ENCODE measurements at places on chromosomes 3 and 15. TPM values are rescaled to one million over a fixed set of nuclear protein-coding genes. Genes with fewer than 3 reads are reported as not detected.

GRCh38 chr3:187889601-187890404 is 144.5 kb upstream of the BCL6 start:
- peak; percentile 13 for DNase-seq

The GP9 gene
- not detected for total RNA-seq

- DNase-seq = no peak
Measured at GRCh38 chr15:57307527-57308169, 68.7 kb upstream of the CGNL1 start.

DNA sequence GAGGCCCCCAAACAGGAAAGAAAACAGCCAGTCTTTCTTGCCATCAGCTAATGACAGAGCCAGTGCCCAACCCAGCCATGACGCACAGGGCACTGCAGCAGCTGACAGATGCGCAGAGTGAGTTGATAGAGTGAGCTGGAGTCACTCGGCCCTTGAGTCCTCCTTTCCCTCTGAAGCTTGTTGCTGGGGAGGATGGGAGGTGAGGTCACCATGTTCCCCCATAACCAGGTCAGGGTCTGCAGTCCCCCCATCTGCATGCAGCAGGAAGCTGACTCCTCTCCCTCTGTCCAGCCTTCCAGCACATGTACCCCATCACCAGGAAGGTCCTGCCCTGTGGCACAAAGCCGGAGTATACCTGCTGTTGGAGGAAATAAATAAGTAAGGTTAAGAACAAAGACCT is 174.6 kb downstream of the ABHD5 start:
- no peak for DNase-seq

DNA sequence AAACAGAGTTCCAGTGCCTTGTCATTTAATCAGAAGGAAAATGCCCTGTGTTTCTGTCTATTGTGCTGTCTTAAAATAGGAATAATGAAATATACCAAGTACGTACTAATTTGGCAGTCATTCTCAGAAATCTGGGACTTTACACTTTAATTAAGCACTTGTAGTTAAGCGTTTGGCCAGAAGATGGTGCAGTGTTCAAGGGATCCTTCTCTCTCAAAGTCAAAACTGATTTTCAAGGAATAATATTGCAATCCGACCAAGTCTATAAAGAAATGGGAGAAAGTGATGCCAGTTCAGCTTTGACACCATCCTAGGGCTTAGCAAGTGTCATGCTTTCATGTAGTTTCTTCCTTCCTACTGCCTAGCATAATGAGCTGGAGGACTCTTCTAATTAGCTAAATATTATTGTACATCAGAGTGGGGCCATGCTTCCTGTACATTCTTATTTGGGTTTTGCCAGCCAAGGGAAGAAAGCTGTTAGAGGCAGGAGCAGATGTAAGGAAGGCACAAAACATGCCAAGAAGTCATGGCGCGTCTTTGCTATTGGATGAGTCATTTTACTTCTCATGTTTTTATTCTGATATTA is 64.8 kb downstream of the SAMMSON start:
- peak; percentile 9 for DNase-seq

GRCh38 chr15:63983061-63983711 is 63.1 kb downstream of the DAPK2 start:
- DNase-seq = no peak

GRCh38 chr3:50408443-50408944 is 49.2 kb upstream of the TMEM115 start:
- no peak for DNase-seq

GRCh38 chr3:11390411-11391131 is 118.4 kb downstream of the ATG7 start:
- DNase-seq = no peak

- DNase-seq = no peak
Measured at GRCh38 chr3:11168881-11169805, 14.8 kb downstream of the HRH1 start.

The CA12 gene
- 29.6 TPM for total RNA-seq

GRCh38 chr15:101148881-101149664 is 102.8 kb downstream of the CHSY1 start:
- no peak for DNase-seq

DNA sequence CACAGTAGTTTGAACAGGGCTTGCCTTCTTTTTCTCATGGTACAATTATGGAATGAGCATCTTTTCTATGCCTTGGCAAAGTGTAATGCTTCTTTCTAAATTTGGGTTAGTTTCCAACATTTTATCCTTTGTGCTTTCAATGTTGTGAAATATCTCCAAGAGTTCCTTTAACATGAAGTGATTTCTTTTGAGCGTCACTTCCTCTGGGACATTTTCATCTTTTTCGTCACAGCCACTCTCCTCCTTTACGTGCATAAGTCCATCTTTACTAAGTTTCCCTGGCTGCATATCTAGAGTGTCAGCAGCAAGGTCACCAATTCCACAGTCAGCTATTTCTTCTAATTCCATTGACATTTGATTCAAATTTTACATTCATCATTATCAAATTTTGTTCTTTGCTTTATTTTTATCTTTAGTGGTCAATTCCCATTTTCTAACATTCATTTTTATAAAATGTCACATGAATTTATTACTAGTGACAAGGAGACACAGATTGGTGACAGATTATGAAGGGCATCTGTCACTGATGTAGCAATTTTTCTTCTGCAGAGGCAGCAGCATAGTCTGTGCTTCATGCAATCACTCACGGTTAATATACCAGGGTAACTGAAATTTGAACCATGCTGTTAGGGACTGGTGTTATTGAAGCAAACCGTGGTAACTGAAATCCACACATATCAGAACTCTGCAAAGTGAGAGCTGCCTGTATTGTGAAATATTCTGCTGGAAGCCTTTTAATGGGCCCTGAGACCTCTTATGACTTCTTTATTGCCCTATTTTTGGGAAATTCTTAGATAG is 126.5 kb upstream of the THBS1 start:
- DNase-seq = no peak

The SLC12A8 gene
- 9.3 TPM for total RNA-seq

The CLDN18 gene
- not detected for total RNA-seq

DNA sequence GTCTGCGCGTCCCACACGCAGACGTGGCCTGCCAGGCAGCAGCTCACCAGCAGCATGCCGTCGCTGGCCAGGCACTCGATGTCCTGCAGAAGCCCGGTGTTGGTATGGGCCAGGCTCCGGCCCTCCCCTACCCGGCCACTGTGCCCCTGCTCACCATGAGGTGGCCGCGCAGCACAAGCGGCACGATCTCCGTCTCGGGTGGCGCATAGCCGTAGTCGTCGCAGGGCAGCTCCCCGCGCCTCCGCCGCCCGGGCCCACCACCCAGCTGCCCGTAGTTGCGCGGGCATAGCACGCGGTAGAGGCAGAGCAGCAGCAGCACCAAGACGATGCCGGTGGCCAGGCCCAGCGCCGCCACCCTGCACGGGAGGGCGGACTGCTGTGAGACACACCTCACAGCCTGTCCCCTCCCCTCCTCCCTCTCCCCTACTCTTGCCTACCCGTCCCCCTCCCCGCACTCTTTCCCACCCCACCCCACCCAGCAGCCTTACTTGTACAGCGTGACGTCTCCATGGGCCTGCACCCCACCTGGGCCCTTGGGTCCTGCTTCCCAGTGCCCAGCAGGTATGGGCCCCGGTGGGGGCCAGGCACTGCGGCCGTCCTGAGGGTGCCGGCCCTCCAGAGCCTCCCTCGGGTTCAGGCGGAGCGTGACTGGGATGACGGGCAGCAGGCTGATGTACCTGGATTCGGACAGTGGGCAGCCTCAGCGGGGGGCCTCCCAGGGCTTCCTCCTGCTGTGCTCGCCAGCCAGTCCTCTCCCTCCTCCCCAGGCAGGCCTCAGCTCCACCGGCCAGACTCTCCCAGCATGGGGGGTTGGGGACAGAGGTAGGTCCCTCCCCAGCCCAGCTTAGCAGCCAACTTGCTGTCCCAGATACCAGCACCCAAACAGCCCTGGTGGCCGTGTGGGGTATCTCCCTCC is 37.6 kb downstream of the PTPN23 start:
- DNase-seq = no peak

DNA sequence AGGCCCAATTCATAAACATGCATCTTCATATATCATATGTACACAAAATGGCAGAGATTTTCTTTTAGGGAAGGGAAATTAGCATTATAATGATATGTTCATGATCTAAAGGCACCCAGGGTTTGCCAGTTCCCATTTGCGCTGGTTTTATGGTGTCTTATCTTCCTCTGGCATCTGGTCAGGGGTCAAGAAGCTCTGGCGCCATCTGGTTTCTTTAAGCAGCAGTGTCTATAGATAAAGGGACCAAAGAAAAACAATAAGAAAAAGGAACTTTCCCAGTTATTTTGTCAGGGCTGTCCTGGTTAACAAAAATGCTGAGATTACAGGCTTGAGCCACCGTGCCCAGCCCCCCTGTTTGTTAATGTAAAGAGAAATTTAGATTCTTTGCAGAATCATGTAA is 3.3 kb upstream of the DCP1A start:
- peak; percentile 41 for DNase-seq

The FGF12 gene
- total RNA-seq = 1.5 TPM

DNA sequence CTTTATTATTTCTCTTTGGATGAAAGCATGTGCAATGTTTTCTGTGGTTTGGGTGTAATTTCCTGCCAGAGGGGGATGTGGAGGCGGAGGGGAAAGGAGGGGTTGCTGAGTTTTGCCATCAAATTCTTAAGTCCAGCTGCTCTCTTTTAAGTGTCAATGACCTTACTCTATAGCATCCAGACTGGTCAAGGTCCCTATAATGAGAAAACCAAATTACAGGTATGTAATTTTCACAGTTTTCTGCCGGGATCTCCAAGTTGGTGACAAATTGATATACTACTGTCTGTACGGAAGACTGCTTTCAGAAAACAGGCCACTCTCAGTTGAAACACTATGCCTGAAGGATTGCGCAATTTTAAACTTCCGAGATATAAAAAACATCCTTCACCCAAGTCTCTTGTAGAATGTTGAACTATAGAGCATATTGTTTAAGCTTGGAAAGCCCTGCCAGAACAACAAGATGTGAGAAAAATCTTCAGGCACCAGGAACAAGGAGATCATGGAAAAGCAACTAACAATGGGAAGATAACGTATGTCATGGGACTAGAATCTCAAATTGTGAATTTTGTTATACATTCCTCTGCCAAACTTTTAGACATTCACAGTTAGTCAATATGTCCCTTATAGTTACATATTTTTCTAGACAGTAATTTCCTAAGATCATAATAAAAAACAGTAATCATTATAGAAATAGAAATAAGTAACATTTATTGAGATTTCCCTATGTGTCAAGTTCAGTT is 300.7 kb upstream of the SATB1 start:
- no peak for DNase-seq

Data from NCI-H460 (cell line).